Muscle of back (tissue), 13 donors: ENCODE measurements at places on chromosomes 4 and X.
A peak's percentile ranks its signal among the peaks of the same experiment; 100 is the strongest.

DNA sequence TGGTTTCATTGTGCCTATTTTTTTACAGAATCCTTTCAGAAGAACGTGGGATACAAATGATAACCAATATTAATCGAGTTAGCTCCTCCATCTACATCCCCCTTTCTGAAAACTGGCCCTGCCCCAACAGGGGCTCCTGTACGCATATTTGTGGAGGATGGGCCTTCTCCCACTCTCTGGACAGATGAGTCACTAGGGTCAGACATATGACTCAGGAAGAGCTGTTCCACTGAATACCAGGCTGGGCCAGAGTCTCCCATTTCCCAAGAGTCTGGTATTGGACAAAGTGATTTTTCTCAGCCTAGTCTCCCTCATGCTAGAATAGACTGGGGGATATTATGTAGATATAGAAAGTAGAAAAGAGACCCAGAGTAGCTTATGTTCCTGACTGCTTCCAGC is 142.4 kb downstream of the TSPAN5 start:
- peak; percentile 53 for DNase-seq

DNA sequence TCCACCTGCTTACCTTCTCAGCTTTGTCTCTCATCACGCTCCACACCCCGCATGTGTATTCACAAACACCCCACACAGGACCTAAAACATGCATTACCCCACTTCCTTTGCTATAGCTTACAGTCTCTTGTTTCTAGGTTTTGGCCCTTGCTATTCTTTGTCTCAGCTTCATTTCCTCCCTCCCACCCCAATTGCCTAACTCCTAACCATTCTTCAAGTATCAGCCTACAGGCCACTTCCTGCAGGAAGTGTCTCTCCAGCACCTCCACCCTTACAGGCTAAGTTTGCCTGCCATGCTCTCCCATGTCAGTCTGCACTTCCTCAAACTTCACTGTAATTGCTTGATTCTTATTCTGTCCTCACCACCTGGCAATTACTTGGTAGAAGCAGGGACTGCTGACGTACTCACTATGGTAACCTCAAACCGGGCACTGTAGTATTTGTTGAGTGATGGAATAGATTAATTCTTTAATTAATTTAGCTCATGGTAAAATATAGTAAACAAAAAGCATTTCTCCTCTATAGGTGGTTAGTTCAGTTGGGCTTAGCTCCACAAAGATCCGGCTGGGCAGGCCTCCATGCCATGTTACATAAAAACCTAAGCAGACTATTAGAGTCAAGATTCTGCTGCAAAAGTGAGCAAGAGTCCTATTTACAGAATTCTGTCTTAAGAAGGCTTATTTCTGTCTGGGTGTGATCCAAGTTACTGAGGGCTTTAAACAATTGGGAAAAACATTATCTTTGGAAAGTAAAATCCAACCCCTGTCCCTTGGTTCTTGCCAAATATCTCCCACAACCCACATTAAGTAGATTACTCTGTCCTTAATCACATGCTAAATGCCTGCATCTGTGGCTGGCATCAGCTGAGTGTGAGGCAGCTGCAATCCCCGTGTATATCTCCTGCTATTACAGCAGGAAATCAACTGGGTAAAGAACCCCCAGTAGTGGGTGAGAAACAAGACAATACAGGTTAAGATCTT is 124.7 kb upstream of the CPEB2 start:
- peak; percentile 30 for DNase-seq

DNA sequence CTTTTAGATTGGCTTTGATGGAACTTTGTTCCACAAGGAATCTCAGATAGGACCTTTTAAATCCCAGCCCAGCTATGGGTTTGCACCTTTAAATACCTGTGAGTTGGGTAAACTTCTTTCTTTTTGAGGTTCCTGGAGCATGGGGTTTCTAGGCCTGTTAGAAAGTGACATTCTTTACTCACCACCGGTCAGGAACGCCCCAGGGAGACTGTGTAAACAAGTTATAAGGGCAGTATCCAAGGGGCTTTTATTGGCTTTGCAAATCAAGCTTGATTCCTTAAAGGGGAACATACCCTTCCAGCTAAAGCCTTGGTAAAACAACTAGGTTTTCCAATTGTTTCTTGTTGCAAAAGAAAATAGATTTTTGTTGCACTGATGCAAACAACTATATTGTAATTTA is 93.4 kb downstream of the TENT5D start:
- DNase-seq = no peak

GRCh38 chr4:94504545-94504944 is 52.8 kb downstream of the PDLIM5 start:
- no peak for DNase-seq

GRCh38 chr4:56973336-56973735 is 4.1 kb downstream of the NOA1 start:
- no peak for DNase-seq

DNA sequence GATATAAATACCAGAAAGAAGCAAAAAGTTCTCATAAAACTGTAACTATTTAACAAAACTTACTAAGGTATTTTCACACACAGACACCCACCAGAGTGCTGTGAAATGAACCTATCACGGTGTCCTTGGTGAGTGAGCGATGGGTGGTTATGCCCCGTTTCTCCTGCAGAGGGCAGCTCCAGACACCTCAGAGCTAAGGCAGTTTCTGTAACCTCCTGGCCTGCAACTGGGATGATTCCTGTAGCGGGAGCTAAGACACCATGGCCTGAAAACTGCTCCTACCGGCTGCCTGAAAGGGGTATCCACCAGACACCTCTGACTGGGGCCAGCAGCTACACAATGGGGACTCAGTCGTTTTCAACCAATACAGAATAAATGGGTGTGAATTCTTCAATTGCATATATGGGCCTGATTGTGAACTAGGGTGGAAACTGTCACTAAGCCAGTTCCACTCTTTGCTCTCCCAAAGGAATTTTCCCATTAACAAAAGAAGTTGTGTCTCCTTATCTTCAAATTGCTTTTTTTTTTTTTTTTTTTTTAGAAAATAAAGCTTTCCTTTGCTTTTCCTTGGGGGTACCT is 2375.8 kb upstream of the TENM3 start:
- peak; percentile 27 for DNase-seq

DNA sequence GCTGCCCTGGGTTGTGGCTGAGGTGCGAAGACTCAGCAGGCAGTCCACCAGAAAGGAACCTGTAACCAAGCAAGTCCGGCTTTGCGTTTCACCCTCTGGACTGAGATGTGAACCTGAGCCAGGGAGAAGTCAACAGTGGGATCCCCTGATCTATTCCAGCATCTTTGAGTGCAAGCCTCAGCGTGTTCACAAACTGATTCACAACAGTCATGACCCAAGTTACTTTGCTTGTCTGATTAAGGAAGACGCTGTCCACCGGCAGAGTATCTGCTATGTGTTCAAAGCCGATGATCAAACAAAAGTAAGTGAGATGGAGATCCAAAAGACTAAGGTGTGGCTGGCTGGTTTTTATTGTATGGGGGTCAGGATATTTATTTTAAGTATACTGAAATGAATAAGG is 11.3 kb downstream of the TBC1D1 start:
- DNase-seq = no peak

GRCh38 chr4:83974111-83974780 is 438.3 kb downstream of the GPAT3 start:
- DNase-seq = no peak

GRCh38 chrX:136386173-136386572 is 85.4 kb downstream of the ADGRG4 start:
- no peak for DNase-seq

DNA sequence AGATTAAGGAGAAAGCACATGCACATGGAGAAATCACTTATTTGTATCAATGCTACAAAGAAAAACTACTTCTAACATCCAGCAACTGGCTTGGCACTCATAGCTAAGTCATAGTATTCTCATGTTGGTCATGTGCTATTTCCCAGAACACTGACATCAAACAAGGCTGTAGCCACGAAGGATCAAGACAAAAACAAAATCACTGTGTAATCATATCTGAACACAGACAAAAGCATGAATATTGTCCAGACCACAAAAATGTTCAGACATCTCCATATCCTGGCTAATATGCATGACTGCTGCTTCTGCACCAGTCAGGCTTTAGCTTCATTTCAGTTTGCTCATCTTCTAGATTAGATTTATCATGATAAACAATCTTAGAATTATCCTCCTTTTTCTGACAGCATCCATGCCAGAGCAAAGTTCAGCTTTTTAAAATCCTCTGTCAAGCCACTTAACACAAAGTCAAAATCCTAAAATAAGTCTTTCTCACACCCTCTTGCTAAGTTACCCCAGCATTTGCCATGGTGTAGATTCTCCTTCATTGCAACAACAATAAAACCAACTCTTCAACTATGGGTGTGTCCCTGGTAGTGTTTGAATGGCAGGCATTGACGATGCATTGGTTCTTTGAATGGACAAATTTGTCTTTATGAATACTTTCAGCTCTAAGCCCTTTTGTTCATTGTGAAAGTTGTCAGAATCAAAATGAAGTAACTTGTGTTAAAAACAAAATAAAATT is 39.1 kb upstream of the NPFFR2 start:
- DNase-seq = no peak

- peak; percentile 57 for DNase-seq
Observed at GRCh38 chr4:1204828-1205585, 32.6 kb upstream of the SPON2 start.
